ENCODE measurements at places on chromosomes 13 and 19.
A peak's percentile ranks its signal among the peaks of the same experiment; 100 is the strongest.

GRCh38 chr19:42831221-42832019 is 48.1 kb downstream of the PSG1 start:
- peaks cover 22% of the 10 kb centered on the region for H3K27me3 ChIP-seq
- no peak overlapping the region for H3K27ac ChIP-seq
- DNase-seq, result no peak
- no peak overlapping the region for H3K4me3 ChIP-seq

DNA sequence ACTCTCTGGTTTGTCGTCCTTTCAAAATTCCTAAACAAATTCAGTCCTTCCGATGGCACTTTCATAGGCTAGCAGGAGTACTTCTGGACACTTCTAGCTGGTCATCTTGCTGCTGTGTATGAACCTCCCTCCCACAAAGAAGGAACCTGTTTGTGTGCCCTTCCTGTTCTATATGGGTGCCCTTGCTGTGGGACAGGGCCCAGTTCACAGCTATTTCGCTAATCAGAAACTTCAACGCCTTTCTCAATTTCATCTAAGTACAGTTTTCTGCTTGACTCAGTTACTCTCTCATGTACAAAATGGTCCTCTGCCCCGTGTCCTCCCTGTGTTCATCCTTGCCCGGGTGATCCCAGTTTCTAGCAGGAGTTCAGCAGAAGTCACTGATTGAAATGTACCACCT is 96.1 kb downstream of the STARD13 start:
- DNase-seq, result no peak
- H3K36me3 ChIP-seq, result no peaks in the 10 kb centered on the region
- H3K4me1 ChIP-seq, result peaks cover 4% of the 10 kb centered on the region
- no peak overlapping the region for H3K27ac ChIP-seq
- no peak overlapping the region for H3K4me3 ChIP-seq

GRCh38 chr13:61415749-61416148 is at the start of gene PCDH20:
TSS of gene PCDH20 (minus strand) at chr13:61415849. CDS start at chr13:61415158, 691 bp downstream.
- H3K27ac ChIP-seq, result no peak within 1 kb of the TSS
- H3K27me3 ChIP-seq, result peaks cover 59% of the 10 kb centered on the region
- H3K4me1 ChIP-seq, result no peaks in the 10 kb centered on the region
- no peak for DNase-seq

DNA sequence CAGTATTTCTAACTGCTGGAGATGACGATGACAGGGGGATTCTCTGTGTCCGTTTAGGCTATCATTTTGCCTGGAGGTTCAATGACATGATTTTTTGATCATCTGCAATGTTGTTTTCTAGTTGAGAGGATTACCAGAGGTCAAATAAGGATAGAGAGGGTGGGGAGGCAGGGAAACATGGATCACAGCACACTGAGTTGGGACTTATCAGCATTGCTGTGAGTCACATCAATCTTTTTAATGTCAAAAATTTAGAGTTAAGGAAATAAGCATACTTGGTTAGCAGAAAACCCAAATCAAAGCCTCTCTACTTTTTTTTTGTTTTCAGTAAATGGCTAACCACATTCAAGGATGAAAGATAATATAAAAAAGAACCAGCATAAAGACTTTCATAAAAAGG is 43.0 kb upstream of the CSNK1A1L start:
- no peak overlapping the region for H3K4me3 ChIP-seq
- no peak for DNase-seq
- no peak overlapping the region for H3K27ac ChIP-seq
- no peaks in the 10 kb centered on the region for H3K4me1 ChIP-seq
- no peaks in the 10 kb centered on the region for H3K36me3 ChIP-seq

- no peaks in the 10 kb centered on the region for H3K27me3 ChIP-seq
- H3K4me1 ChIP-seq, result peaks cover 46% of the 10 kb centered on the region
- H3K36me3 ChIP-seq, result peaks cover 12% of the 10 kb centered on the region
- no peak overlapping the region for H3K4me3 ChIP-seq
- peak overlapping the region; percentile 85 for H3K27ac ChIP-seq
Measured at GRCh38 chr13:46126552-46127357, 21.9 kb upstream of the CPB2 start.

DNA sequence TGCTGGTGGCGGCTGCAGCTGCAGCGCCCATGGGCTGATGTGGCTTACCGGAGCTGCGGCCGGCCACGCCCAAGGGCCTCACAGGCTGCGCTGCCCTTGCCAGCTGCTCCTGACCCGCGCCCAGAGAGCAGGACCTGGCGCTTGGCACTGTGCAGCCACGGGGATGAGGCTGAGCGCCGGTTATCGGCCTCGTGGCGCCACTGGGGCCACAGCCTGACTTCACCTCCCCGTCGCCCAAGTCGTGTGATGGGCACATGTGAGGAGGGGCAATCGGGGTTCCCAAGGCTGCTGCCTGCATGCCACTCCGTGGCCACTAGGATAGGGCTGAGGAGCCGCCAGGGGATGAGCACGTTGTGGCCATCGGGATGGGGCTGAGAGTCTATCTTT is 77.2 kb upstream of the PABPC3 start:
- no peak for DNase-seq
- H3K36me3 ChIP-seq, result no peaks in the 10 kb centered on the region
- H3K27ac ChIP-seq, result no peak overlapping the region

DNA sequence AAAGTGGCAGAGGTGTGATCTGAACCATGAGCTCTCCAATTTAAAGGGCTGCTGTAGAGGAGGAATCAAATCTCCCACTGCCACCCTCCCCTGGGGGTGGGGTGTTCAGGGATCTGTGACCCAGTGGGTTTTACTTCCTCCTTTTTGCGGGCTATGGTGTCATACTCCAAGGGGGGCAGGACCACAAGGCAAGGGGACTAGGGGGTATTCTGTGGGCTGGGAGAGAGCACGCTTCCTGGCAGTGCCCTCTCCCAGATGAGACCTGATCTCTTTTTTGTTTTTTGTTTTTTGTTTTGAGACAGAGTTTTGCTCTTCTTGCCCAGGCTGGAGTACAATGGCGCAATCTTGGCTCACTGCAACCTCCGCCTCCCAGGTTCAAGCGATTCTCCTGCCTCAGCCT is 10.3 kb downstream of the PLD3 start:
- no peak overlapping the region for H3K27ac ChIP-seq
- H3K36me3 ChIP-seq, result no peaks in the 10 kb centered on the region
- H3K27me3 ChIP-seq, result no peaks in the 10 kb centered on the region
- no peak overlapping the region for H3K4me3 ChIP-seq
- no peak for DNase-seq
- peaks cover 52% of the 10 kb centered on the region for H3K4me1 ChIP-seq

GRCh38 chr19:4584670-4585460 is 25.4 kb upstream of the SEMA6B start:
- H3K27me3 ChIP-seq, result peaks cover 26% of the 10 kb centered on the region
- DNase-seq, result no peak
- no peak overlapping the region for H3K4me3 ChIP-seq
- H3K36me3 ChIP-seq, result no peaks in the 10 kb centered on the region
- no peak overlapping the region for H3K27ac ChIP-seq
